Lung (tissue), 17 donors: ENCODE measurements at places on chromosomes 11 and 22. TPM values are rescaled to one million over a fixed set of nuclear protein-coding genes. Genes with fewer than 3 reads are reported as not detected.

DNA sequence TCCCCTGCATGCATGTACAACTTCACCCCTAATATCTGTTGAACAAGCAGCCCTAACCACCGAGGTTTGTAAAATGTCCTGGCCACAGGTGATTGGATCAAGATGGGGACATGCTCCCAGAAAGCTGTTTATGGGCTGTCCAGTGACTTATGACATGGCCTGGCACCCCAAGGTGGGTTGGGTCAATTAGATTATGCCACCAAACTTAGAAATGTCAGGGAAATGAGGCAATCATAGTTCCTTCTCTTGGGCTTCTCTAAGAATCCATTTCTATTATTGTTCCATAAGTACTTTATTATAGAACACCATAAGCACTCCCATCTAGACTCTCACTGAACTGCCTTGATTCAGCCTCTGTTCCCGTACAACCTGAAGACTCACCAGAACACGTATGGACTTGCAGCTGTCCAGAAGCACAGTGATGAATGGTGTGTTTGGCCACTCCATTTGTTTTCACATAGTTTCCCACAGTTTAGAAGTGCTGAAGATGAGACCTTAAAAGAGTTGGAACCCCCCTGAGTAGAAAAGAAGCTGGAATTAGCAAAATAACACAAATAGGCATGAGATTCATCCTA is 45.5 kb upstream of the OLFML1 start:
- no peaks in the 10 kb centered on the region for H3K27me3 ChIP-seq
- H3K4me1 ChIP-seq: no peaks in the 10 kb centered on the region
- H3K36me3 ChIP-seq: no peaks in the 10 kb centered on the region
- no peak for DNase-seq
- no peak overlapping the region for H3K27ac ChIP-seq
- no peak overlapping the region for H3K4me3 ChIP-seq

- no peaks in the 10 kb centered on the region for H3K27me3 ChIP-seq
- no peaks in the 10 kb centered on the region for H3K36me3 ChIP-seq
- no peak overlapping the region for H3K4me3 ChIP-seq
Observed at GRCh38 chr11:29166306-29166705, 850.5 kb downstream of the KCNA4 start.

DNA sequence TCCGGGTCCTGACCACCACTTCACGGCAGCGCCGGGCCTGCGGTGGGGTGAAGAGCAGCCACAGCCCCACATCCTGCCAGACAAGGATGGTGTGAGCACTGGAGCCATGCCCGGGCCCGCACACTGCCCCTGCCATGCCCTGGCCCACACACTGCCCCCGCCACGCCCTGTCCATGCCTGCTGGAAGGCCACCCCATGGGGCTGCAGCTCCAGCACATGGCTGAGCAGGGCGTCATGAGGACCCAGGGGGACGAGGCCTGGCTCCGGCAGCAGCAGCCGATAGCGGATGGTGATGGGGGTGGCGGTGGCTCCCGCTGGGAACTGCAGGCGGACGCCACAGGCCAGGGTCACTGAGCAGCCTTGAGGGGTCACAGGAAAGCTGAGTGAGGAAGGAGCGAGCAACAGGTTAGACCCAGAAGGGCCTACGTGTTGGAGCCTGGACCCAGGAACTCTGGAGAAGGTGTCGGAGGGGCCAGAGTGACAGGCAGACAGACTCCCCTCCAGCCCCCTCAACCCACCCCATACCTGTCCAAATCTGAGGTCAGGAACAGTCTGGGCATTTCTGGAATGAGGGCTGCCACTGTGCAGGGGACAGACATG is 2.9 kb downstream of the PIDD1 start:
- H3K4me1 ChIP-seq: peaks cover 9% of the 10 kb centered on the region
- H3K4me3 ChIP-seq: no peak overlapping the region
- no peak for DNase-seq
- peaks cover 16% of the 10 kb centered on the region for H3K36me3 ChIP-seq

DNA sequence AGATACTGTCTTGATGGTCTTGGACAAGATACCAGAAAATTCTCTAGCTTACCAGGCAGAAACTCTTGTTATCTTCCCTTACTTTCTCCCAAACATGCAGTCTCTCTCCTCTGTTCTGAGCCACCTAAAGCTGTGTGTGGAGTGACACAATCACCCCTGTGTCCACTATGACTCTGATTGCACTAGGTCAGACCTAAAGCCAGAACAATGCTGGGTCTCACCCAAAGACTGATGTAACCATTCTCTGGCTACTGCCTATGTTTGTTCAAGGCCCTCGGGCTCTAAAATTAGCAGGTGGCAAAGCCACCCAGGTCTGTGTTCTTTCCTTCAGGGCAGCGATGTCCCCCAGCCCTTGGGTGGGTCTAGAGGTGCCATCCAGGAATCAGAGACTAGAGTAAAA is 200.5 kb downstream of the KCNA4 start:
- no peaks in the 10 kb centered on the region for H3K4me1 ChIP-seq
- no peaks in the 10 kb centered on the region for H3K27me3 ChIP-seq
- no peak overlapping the region for H3K27ac ChIP-seq
- no peaks in the 10 kb centered on the region for H3K36me3 ChIP-seq

DNA sequence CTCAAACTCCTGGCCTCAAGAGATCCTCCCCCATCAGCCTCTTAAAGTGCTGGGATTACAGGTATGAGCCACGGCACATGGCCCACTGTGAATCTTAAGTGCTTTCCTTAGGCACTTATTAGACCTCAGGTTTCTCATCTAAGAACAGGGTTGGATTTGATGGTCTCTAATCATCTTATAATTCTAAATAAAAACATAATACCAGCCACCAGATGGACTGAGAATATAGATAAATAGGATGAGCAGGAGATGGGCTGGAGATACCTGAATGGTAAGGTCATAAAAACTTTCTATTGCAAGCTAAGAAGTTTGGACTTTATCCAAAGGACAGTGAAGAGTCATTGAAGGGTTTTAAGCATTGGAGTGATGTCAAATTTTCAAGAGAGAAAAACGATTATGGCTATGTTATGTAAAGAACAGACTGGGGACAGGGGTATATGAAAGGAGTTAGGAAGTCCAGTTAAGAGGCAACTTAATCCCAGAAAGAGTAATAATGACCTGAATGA is 85.2 kb downstream of the RELT start:
- no peaks in the 10 kb centered on the region for H3K27me3 ChIP-seq
- DNase-seq: no peak
- H3K4me1 ChIP-seq: no peaks in the 10 kb centered on the region
- H3K27ac ChIP-seq: no peak overlapping the region
- no peak overlapping the region for H3K4me3 ChIP-seq

- H3K4me3 ChIP-seq: no peak overlapping the region
- no peaks in the 10 kb centered on the region for H3K27me3 ChIP-seq
Observed at GRCh38 chr22:39419911-39420310, 20.3 kb downstream of the TAB1 start.

The C11orf97 gene
- 6.3 TPM for total RNA-seq
